ENCODE measurements at places on chromosomes 5 and 9. TPM values are rescaled to one million over a fixed set of nuclear protein-coding genes. Genes with fewer than 3 reads are reported as not detected.

Gene FOXD4L4
- total RNA-seq, result not detected

- no peak for DNase-seq
These were observed 117.4 kb downstream of the PRKACG start for GRCh38 chr9:68896486-68896885.

GRCh38 chr5:72539038-72539437 is 31.8 kb upstream of the ZNF366 start:
- DNase-seq, result no peak

Gene TSLP
- 2.0 TPM for total RNA-seq

Gene MYMK
- not detected for total RNA-seq

Gene ANGPTL2
- 18.8 TPM for total RNA-seq

Data from lung (tissue), 17 donors.